ENCODE measurements at places on chromosomes 11 and 22. TPM values are rescaled to one million over a fixed set of nuclear protein-coding genes. Genes with fewer than 3 reads are reported as not detected.

DNA sequence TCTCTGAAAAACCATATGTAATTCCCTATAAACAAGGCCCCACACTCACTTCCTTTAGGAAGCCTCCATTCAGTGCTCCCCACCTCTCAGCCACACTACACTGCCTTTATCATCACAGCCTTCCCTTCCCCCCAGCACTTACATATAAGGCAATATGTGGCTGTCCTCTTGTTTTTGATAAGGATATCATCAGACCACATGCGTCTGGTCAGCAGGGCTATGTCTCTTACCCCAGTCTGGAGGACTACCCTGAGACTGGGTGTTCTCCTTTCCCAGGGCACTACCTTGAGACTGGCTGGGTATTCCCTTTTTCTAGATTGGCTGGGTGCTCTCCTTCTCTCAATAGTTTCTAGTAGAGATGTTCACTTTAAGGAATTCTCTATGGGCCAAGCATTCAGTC, 7.8 kb downstream of the KCNE3 start:
- H3K27ac ChIP-seq = no peak overlapping the region
- H3K36me3 ChIP-seq = no peaks in the 10 kb centered on the region
- no peaks in the 10 kb centered on the region for H3K27me3 ChIP-seq

DNA sequence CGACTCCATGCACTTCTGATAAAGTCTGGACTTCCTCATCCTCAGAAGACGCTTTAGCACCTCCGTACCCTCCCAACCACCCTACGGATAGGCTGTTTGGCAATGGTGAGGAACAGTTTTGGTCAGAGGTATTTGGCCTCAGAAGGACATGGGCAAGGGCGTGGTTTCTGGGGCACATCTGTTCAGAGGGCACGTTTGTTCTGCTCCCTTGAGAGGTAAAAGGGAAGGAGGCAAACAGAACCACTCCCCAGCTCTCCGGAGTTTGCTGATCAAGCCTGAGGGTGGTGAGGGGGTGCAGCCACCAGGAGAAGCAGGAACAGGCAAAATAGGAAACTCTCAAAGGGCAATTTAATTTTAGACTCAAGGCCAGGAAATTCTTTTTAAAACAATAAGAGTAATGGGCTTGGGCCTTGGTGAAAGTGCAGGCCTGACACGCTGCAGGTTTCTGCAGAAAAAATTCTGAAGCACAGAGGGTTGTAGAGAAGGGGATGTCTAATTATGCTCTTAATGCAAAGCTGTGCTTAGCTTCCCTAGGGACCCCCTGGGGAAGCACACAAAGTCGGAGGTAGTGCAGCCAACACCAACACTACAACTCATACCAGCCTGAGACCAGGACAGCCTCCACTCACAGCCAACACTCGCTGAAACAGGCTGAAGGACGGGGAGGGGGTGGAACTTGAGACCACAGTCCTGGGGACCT, 23.3 kb downstream of the ETS1 start:
- no peaks in the 10 kb centered on the region for H3K27me3 ChIP-seq
- H3K4me3 ChIP-seq = no peak overlapping the region
- H3K36me3 ChIP-seq = no peaks in the 10 kb centered on the region
- H3K27ac ChIP-seq = no peak overlapping the region

- no peak for DNase-seq
- no peaks in the 10 kb centered on the region for H3K36me3 ChIP-seq
- H3K4me1 ChIP-seq = no peaks in the 10 kb centered on the region
Observed at GRCh38 chr11:117002639-117003299, 95.5 kb downstream of the SIK3 start.

GRCh38 chr11:35116245-35116644, 22.7 kb upstream of the CD44 start:
- H3K4me3 ChIP-seq = no peak overlapping the region
- peak overlapping the region; percentile 71 for H3K27ac ChIP-seq
- no peaks in the 10 kb centered on the region for H3K27me3 ChIP-seq
- peaks cover 28% of the 10 kb centered on the region for H3K4me1 ChIP-seq
- DNase-seq = no peak

DNA sequence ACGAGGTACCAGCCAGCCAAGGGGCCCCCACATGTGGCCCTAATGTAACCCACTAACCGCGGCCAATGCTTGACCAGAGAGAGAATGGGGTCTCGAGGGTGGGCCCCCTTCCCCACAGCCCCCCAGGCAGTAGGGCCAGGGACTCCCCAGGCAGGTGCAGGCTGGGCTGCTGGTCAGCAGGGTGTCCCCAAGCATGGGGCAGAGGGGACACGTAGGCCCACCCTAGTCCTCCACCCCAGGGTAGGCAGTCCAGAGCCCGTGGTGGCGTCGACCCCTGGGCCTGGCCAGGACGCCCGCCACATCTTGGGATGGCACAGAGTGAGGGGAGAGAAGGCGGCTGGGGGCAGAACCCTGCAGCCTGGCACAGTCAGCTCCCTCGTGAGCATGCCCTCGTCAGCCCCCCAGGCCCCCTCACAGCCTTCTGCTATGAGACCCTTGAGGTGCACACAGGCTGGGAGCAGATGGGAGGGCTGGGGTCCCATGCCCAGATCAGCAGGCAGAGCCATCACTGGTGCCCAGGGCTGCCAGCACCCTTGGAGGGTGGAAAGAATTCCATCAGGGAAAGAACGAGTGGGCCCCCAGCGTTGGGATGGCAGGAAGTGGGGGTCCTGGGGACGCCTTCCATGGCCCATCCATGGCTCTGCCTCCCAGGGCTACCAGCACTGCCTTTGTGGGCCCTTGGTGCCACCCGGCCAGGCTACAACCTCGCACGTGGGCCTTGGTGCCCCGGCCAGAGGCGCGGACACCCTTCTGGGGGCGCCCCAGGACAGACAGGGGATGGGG, 6.1 kb downstream of the TNNT3 start:
- no peaks in the 10 kb centered on the region for H3K4me1 ChIP-seq
- no peak overlapping the region for H3K27ac ChIP-seq
- no peak for DNase-seq
- H3K27me3 ChIP-seq = no peaks in the 10 kb centered on the region
- H3K4me3 ChIP-seq = no peak overlapping the region

DNA sequence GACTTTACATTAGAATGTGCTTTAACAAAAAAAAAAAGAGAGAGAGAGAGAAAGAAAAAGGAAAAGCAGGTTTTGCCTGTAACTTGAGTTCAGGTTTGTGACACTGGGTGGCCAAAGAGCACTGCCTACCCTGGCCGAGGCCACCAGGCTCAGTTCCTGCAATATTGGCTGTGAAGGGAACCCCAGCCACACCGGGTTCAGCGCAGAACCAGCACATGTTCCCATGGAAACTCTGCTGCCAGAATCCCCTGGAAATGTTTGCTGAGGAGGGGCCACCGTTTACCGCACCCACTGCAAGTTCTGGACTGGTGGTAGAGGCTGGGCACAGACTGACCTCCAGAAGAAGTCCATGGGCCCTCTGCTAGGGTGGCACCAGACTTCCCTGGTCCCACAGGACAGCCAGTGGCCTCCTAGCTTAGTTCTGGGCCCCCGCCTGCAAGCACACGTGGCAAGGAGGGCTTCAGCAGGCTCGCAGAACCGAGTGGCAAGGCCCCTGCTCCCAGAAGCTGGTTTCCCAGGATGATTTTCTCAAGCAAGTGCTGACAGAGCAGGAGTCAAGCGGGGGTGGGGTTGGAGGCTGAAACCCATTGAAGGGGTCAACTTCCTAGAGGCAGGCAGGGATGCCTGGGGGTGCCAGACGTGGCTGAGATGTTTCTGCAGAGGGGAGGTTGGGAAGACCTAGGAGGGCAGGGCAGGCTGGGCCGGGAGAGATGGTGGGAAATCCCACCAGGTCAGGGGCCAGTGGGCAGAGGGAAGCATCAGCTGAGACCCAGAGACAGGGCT, 51.2 kb downstream of the NFAM1 start:
- no peak for DNase-seq
- H3K27me3 ChIP-seq = no peaks in the 10 kb centered on the region
- no peaks in the 10 kb centered on the region for H3K36me3 ChIP-seq
- no peak overlapping the region for H3K4me3 ChIP-seq
- H3K4me1 ChIP-seq = no peaks in the 10 kb centered on the region

- DNase-seq = no peak
- H3K36me3 ChIP-seq = no peaks in the 10 kb centered on the region
- H3K27ac ChIP-seq = no peak overlapping the region
- peaks cover 9% of the 10 kb centered on the region for H3K4me1 ChIP-seq
- no peaks in the 10 kb centered on the region for H3K27me3 ChIP-seq
Observed at GRCh38 chr11:134780486-134781147, 368.6 kb upstream of the B3GAT1 start.

- H3K27me3 ChIP-seq = no peaks in the 10 kb centered on the region
- H3K4me3 ChIP-seq = no peak overlapping the region
- peak; percentile 32 for DNase-seq
- H3K4me1 ChIP-seq = no peaks in the 10 kb centered on the region
- H3K27ac ChIP-seq = no peak overlapping the region
Observed at GRCh38 chr11:62062223-62062861, 61.5 kb upstream of the INCENP start.

DNA sequence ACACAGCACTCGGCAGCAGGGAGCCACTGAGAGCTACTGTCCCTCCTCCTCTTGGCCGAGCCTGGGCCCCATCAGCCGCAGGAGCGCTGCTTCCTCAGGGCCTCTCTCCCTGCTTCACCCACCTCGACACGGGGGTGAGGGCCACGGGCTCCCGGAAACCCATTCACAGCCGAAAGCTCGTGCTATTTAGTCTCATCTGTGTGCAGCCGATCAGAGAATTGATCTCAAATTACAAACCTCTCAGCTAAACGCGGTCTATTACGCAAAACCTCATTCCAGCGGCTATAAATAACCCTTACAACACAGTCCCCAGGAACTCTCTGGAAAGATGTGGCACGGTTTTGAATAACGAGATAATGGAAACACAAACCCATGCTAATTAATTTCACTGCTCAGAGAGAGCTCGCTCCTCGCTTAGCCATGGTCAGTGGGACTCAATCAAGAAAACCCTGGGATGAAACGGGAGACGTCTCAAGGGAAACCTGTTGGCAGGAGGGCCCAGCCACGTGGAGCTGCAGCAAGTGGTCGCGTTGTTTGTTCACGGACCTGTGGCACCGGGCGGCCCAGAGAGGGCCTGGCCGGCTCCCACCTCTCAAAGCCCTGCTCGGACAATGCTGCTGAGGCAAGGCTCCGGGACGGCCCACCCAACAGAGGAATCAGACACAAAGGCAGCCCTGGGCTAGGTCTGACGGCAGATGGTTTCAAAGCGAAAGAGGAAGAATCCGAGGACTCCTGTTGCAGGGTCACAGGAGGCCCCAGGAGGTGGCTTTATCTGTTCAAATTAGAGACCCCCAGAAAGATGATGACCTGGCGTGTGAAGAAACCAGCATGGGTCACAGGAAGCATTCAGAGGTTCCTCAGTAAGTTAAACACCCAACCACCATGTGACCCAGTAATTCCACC, 210.5 kb downstream of the CTTN start:
- no peak for DNase-seq
- peaks cover 4% of the 10 kb centered on the region for H3K4me1 ChIP-seq
- no peak overlapping the region for H3K27ac ChIP-seq
- H3K36me3 ChIP-seq = no peaks in the 10 kb centered on the region

GRCh38 chr22:27492566-27493201, 308.9 kb downstream of the MN1 start:
- H3K4me1 ChIP-seq = peaks cover 5% of the 10 kb centered on the region
- H3K27me3 ChIP-seq = peaks cover 25% of the 10 kb centered on the region
- H3K27ac ChIP-seq = no peak overlapping the region
- H3K4me3 ChIP-seq = no peak overlapping the region

- no peak overlapping the region for H3K27ac ChIP-seq
- H3K4me1 ChIP-seq = peaks cover 86% of the 10 kb centered on the region
- DNase-seq = peak; percentile 64
Observed at GRCh38 chr22:38867471-38868285, 4.3 kb downstream of the CBX6 start.

DNA sequence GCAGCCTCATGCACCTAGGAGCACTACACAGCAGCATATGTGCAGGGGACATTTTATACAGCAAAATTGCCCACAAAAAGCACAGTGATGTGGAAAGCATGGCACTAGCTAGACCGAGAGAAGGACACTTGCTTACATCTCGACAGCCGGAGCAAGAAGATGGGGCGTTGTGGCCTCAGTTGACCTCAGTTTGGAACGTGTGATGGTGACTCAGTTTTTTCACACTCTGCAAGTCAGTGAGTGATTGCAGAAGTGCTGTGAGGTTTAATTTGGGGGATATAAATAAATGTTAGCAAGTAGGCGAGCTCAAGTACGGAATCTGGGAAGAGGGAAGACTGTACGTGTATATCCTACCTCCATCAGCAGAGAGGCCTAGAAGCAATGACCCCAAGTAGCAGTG, 23.3 kb downstream of the LRP5 start:
- H3K4me1 ChIP-seq = peaks cover 65% of the 10 kb centered on the region
- peak overlapping the region; percentile 70 for H3K27ac ChIP-seq
- no peak overlapping the region for H3K4me3 ChIP-seq
- no peaks in the 10 kb centered on the region for H3K36me3 ChIP-seq

DNA sequence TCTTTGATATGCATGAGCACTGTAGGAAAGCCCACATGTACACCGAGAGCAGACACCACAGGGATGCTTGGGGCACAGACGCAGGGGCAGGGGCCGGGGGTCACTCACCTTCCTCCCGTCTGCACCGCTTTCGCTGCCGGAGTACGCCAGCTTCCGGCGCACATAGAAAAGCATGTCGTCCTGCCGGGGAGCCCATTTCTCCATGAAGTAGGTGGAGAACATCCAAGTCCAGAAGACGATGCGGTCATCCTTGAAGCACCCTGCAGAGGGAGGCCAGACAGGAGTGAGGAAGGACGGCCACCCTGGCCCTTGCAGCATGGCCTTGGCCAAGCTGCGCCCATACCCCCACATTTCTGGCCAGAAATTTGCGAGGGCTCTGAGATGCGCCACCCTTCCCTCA, 28.8 kb downstream of the KIAA0930 start:
- no peaks in the 10 kb centered on the region for H3K27me3 ChIP-seq
- H3K4me1 ChIP-seq = peaks cover 60% of the 10 kb centered on the region
- DNase-seq = no peak
- peaks cover 10% of the 10 kb centered on the region for H3K36me3 ChIP-seq

GRCh38 chr11:38131535-38131934, 1533.5 kb upstream of the RAG2 start:
- H3K4me1 ChIP-seq = no peaks in the 10 kb centered on the region
- H3K36me3 ChIP-seq = no peaks in the 10 kb centered on the region
- no peak overlapping the region for H3K27ac ChIP-seq
- DNase-seq = no peak
- no peak overlapping the region for H3K4me3 ChIP-seq

GRCh38 chr22:41576877-41577276, 12.8 kb downstream of the PMM1 start:
- H3K36me3 ChIP-seq = peaks cover 49% of the 10 kb centered on the region
- no peak for DNase-seq
- no peak overlapping the region for H3K4me3 ChIP-seq
- H3K4me1 ChIP-seq = peaks cover 11% of the 10 kb centered on the region
- H3K27ac ChIP-seq = no peak overlapping the region

DNA sequence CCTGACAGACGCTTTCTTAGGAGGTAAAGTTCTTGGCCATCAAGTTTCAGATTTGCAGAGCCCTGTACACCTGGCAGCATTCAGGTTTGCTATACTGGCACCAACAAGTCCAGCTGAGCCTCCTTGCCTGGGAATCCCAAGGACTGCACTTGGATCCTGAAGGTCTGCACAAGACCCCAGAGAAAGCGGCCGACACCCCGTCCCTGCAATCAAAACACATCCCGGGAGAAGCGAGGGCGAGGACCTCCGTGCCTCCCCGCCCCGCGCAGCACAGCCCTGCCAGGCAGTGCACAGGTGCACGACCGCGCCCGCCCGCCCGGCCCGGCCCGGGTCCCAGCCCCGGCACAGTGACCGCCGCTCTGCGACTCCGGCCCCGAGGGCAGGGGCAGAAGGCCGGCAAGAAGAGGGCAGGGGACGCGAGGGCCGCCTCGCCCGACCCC, 559 bp downstream of the MRTFA start:
- H3K27ac ChIP-seq = peak overlapping the region; percentile 89
- peaks cover 47% of the 10 kb centered on the region for H3K4me1 ChIP-seq
- no peaks in the 10 kb centered on the region for H3K36me3 ChIP-seq
- H3K4me3 ChIP-seq = peak overlapping the region; percentile 86

MMP11 gene
- 9.7 TPM for total RNA-seq

OTUB1 gene
- total RNA-seq = 57.9 TPM

ABTB2 gene
- 2.5 TPM for total RNA-seq

SMIM35 gene
- total RNA-seq = not detected

POGLUT3 gene
- total RNA-seq = 17.7 TPM

MUC2 gene
- 8.0 TPM for total RNA-seq
